ENCODE measurements at places on chromosomes 11 and 22.

DNA sequence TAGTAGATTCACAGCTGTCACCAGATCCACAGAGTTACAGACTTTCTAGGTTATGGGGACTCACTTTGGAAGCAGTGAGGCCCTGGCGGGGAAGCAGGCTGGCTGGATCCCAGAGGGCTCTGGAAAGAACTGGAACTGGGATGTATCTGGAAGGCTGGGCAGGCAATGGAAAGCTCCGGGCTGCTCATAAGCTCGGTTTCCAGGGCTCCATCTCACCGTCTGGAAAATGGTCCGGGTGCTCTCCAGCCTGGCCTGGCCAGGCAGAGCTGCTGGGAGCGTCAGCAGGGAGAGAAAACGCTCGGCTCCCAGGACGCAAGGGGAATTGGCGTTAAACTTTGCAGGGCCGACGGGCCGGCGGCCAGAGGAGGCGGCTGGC, 335 bp upstream of the SEZ6L start:
- DNase-seq: no peak

GRCh38 chr11:100646545-100646944, 40.5 kb upstream of the ARHGAP42 start:
- no peak for DNase-seq

GRCh38 chr22:48303369-48303725, 1524.3 kb downstream of the BRD1 start:
- no peak for DNase-seq

DNA sequence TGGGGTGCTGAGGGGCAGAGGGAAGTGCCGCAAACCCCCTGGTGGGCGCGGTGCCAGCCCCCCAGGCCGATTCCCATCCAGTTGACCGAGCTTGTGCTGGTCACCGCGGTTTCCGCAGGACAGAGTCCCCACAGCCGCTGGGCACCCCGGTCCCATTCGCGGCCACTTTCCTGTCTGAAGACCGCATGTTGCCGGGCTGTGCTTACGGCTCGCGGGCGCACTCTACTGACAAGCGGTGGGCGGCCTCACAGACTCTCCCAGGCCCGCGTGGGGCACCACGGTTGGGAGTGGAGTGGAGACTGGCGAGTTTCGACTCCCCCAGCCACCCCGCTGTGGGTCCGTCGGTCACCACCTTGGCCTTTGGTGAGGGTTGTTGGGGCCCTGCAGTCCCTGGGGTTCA, 648 bp upstream of the H19 start:
- no peak for DNase-seq

DNA sequence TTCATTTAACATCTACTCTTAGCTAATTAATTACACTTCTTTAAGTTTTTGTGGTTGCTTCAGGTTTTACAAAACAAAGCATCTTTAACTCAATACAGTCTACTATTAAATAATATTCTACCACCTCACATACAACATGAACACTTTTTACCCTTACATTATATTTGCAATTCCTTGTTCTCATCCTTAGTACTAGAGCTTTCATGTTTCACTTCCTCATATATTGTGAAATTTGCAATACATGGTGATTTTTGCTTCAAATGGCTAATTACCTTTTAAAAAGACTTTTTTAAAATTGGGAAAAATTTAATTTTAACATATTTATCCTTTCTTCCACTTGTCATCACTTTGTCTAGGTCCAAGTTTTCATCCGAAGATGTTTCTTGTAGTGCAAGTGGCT, 37.5 kb downstream of the RSF1 start:
- no peak for DNase-seq
